ENCODE measurements at places on chromosomes 5 and 9. TPM values are rescaled to one million over a fixed set of nuclear protein-coding genes. Genes with fewer than 3 reads are reported as not detected.

The NPDC1 gene
- 182 TPM for total RNA-seq

DNA sequence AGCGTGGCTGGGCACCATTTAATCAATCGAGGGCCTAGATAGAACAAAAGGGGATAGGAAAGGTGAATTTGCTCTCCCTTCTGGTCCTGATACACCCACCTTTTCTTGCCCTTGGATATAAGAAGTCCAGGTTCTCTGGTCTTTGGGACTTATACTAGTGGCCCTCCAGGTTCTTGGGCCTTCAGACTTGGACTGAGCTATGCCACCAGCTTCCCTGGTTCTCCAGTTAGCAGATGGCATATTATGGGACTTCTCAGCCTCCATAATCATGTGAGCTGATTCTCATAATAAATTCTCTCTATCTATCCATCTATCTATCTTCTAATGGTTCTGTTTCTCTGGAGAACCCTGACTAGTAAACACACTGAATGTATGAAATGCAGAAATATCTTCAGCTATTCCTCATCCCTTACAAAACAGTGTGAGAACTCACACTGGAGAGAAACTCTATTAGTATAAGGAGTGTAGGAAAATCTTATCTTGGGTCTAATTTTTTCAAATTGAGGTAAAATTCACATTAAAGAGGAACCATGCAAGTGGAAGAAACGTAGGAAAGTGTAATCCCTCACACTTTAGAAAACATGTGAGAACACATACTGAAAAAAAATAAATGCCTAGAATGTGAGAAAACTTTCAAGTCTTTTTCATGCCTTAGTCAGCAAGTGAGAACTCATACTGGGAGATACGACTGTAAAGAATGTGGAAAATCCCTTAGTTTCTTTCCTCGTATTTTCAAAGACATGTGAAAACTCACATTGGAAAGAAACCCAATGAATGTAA lies 15.5 kb downstream of the PCDHB15 start:
- no peak for DNase-seq

- no peak for DNase-seq
Measured at GRCh38 chr5:58185801-58186200, 274.1 kb downstream of the PLK2 start.

- DNase-seq = no peak
Measured at GRCh38 chr5:151671950-151672349, 14.8 kb downstream of the SPARC start.

The C6 gene
- 0.09 TPM for total RNA-seq

DNA sequence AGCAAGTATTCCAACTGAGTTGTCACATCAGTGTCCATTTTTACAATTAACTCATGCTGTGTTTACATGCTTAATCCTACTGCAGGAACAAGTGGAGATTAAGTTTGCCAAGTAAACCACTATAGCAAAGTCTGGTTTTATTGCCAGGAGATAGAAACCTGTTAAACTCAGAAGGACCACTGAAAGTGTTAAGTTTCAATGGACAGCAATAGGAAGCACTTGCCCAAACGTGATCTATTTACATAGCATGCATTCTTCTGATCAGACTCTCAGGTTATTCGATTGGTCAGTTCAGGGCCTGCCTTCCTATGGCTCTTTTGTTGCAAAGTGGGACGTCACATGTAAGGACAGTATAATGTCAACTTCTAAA lies 28.0 kb upstream of the IFNK start:
- DNase-seq = no peak

Data from HFFc6 (cell line).